ENCODE measurements at places on chromosomes 5 and 9.

DNA sequence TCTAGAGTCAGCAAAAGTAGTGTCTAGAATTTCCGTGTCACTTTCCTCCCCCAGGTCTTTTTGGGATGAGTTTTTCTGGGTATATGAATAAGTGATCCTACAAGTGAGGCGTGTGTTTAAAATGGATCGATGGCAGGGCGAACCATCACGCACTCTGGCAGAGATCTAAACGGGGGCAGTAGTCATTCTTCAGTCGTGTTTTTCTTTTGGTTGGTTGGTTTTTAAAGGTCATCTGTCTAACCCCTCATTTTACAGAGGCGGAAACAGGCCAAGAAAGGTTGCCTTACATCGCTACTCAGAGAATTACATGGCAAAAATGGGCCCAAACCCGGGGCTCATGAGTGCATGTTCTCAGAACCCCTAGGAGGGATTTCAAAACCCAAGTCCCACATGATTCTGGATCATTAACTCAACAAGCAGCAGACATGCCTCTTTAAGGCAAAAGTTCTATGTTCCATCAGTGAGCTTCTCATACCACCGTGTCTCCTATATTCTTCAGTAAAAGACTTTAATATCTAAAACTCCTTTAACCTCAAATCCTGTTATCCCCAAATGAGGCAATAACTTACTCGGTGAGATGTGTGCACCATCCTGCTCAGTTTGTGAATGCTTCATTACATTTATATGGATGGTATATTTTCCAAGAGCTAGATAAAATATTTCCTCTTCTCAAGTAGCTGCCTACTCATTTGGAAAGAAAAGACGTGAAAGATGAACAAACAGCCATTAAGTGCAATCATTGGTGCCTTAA, 145.8 kb downstream of the AOPEP start:
- no peak for DNase-seq

GRCh38 chr9:35976726-35977125, 18.8 kb upstream of the OR2S2 start:
- no peak for DNase-seq

GRCh38 chr5:93421987-93422401, 159.0 kb downstream of the NR2F1-AS1 start:
- DNase-seq: peak; percentile 25

- DNase-seq: no peak
Measured at GRCh38 chr5:127910307-127910956, 173.1 kb upstream of the SLC12A2 start.

DNA sequence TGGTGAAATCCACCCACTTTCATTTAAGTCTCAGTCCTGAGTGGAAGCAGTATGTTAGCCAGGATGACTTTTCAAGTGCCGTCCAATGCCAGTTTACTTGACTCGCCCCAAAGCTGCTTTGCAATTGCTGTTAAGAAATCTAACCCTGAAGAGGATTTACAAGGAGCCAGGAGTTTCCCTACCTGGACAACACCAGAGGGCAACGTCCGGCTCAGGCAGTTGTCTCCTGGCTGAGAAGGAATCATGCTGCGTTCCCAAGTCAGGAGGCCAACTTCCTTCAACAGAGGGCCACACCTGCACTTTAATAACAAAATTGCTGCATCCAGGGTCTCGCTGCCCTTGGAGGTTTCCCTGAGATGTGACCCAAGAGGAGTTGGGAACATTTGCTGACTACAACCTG, 65.8 kb downstream of the BOD1 start:
- DNase-seq: no peak

GRCh38 chr9:96604004-96604319, 15.7 kb downstream of the CDC14B start:
- DNase-seq: no peak

DNA sequence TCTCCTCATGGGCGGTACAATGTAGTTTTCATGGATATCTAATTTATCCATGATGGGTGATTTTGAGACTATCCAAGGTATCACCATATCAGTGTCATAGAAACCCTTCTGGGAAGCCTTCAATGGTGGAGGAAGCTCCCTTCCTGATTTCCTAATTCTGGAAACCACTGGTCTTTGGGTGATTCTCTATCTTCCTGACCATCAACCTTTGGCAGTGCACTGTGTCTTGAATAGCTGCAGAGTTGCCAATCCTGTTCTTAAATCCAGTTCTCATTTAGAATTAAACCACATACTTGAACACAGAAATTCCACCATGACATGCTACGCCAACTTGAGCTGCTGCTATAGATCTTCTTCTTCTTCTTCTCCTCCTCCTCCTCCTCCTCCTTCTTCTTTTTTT, 161.7 kb upstream of the KLF9 start:
- DNase-seq: no peak

DNA sequence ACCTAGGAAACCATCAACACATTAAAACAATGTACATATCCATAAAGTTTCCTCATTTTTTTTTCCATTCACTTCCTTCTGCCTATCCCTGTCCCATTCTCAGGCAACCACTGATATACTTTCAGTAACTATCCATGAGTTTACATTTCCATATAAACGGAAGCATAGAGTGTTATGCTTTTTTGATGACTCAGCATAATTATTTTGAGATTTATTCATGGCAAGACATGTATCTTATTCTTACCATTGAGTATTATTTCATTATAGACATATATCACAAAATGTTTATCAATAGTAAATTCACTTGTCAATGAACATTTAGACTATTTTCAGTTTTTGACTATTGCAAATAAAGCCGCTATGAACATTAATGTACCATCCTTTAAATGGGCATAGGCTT, 1786.8 kb upstream of the ACO1 start:
- DNase-seq: no peak

Data from head of caudate nucleus (tissue), 42 donors.